AG09309 (cell line): ENCODE measurements at places on chromosomes 6 and 20.

- DNase-seq: no peak
These were observed 278.1 kb upstream of the SYNCRIP start for GRCh38 chr6:85920782-85921181.

DNA sequence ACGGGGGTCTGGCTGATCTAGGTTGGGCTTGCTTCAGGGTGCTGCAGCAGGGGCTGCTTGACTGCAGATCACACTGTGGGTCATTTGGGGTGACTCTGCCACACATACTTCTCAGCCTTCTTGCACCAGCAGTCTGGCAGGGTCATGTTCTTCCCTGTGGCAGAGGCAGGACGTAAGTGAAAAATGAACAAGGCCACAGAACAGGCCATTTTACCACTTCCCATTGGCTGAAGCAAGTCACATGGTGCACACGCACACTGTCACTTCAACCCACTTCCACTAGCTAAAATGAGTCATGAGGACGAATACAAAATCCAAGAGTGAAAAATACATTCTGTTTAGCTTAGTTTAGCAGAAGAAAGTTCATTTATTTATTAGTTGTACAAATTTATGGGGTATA, 168.6 kb upstream of the GGTLC1 start:
- DNase-seq: no peak

DNA sequence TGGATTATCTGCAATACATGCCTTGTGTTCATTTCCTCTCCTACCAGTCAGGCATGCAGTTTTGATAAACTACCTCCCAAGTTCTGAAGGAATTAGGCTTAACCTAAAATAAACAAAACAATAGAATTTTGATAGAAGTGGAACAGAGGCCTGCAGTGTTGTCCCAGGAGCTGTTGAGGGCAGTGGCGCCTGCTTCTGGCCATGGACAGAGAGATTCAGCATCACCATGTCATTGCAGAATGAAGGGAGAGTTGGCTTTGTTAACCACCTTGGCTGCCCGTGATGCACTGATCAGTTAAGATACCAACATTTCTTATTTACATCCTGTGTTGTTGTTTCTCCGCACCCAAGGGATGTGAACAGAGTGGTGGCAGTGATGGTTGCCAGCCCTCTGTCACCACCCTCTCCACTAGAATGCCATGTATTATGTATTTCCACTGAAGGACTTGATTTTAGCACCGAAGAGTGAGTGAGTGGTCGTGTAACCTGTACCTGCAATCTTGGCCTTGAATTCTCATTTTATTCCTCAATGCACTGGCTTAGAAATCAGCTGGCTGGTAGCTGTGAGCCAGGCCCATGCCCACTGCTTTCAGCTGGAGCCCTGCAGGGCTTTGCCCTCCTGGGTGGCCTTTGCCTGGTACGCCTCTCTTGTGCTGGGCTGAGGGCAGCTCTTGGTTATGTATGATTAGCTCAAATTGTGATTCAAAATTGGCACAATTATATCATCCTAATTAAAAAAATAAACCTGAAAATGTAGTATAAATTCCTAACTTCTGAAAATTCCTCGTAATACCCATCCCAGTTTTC, 56.5 kb downstream of the SHLD1 start:
- no peak for DNase-seq

DNA sequence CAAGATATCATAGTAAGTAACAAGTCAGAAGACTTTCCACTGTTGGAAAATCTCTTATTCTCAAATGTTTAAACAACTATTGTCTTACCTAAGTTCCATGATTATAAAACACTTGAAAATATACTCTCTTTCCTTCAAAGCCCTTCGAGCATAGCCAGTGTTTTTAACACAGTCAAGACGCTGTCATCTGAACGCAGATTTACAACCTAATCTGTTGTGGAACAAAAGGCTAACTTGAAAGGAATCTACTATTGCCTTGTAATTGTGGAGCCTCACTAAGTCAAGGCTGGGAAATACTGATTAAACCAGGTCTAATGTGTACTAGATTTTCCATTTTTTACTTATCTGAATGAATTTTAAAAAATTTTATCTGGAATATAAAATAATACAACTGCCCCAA, 205.8 kb downstream of the TRDN start:
- DNase-seq: no peak

- no peak for DNase-seq
These were observed 142.6 kb downstream of the COL9A1 start for GRCh38 chr6:70160276-70160675.

- no peak for DNase-seq
These were observed 189.2 kb upstream of the FERMT1 start for GRCh38 chr20:6311841-6312655.

DNA sequence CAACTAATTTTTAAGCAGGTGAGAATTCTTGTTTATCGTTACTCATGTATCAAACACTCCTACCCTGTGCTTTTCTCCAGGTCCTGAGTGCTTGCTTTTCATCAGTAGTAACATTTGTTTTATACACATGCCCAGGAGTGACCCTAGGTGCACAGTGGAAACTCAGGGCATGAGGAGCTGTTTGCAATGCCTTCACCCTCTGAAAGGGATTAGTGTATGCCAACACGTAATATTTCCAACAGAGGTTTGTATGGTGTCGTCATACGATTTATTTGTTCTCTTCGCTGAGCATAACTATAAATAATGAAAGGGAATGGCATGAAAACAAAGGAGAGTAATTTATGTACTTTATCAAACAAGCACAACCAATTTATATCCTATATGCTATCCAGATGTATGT, 537.4 kb upstream of the MMS22L start:
- DNase-seq: no peak

DNA sequence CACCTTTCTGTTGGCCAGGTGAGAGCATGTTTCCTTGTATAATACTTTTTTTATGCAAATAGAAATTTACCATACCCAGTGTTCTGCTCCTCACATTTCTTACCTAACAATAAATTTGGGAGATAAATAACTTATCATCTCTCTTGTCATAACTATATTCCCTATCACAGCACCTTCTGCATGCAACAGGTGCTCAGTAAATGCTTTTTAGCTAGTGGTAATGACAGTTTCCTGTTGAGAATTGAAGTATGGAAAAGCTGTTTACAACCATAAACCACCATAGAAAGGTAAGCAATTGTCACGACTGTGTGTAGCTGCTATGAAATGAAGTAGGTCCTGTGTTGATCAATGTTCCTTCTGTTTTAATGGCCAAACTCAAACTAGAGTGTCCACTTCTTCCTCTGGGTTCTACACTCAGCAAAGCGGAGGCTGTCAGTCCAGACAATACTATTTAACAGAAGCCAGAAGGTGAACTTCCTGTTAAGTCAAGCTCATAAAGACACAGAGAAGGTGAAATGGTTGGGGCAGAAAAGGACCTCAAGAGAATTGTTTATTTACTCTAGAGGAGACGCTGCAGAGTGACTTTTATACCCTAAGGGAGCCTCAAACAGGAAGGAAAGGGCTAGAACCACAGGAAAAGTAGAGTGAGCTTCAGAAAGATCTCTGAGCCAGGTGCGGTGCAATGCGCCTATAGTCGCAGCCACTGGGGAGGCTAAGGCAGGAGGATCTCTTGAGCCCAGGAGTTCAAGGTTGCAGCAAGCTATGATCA, 84.0 kb upstream of the SLC22A16 start:
- DNase-seq: no peak

DNA sequence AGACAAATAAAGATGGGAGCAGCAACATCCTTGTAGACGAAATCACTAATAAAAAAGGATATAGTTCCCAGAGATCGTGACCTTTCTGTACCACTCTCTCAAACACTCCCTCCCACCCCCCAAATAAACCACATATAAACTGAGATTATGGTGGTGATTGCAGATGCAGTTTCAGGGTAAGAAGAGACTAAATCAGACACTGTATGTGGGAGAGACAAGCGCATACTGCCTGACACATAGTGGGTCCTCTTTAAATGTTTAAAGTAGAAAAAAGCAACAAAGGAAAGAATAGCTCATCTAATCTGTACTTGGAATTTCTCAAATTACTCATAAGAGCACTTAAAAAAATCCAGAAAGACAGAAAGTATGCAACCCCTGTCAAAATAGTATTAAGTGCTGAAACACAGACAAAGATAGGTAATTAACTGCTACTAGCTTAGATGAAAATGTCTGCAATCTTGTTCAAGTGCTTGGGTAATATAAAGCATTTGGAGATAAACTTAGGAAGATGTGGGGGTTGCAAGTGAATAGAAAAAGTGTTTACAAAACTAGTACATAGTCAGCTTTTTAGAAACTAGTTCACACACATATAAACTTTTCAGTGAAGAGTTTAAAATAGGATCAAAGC, 151.6 kb downstream of the BACH2 start:
- DNase-seq: no peak

DNA sequence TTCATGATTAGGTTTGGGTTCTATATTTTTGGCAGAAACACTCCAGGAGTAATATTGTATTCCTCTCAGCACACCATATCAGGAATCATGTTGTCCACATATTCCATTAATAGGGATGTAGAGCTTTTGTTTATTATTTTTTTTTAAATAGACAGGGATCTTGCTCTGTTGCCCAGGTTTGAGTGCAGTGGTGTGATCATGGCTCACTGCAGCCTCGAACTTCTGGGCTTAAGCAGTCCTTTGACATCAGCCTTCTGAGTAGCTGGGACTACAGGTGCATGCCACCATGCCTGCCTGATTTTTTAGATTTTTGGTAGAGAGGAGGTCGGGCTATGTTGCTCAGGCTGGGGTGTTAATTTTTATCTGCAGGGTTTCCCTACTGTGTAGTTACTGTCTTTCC, 12.0 kb downstream of the SCAF8 start:
- DNase-seq: no peak

DNA sequence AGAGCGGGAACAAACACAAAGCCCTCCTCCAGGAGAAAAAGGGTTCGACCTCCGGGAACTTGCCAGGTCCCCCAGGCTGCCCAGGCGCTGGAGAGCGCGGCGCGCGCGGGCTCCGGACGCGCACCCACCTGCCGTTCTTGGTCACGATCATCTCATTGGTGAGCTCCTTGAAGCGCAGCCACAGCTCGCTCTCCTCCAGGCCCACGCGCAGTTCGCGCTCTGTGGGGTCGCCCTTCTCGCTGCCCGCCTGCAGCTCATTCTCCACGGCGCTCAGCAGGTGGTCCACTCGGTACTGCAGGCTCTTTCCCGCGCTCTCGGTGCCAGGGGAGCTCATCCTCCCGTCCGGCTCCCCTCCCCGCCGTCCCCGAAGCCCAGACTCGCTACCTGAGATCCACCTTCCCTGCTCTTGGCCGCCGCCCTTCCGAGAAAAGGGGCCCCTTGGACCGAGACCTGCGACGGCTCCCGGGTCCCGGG, 356 bp downstream of the TBXT start:
- no peak for DNase-seq

DNA sequence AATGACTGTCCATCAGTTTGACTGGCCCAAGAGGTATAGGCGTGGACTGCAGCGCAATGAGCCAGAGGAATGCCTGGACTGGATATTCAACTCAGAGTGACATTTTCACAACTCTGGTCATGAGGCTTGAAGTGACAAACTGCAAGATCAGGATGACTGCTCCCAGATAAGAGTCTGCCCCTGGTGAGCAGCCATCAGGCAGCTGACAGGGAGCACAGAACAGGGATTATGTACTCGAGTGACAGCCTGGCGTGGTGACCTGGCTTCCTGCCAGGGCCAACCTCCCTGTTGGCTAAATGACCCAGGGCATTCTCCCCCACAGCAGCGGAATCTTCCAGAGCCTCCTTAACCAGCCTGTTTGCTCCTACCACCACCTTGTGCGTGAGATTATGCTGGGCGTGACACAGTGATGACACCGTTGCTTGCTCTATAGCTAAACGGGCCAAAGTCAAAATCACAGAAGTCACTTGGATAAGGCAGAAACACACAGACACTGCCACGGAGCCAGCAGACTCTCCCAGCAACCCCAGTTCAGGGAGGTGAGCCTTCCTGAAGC, 209.1 kb upstream of the JARID2 start:
- no peak for DNase-seq

GRCh38 chr20:63310265-63310991, 17.4 kb downstream of the COL20A1 start:
- DNase-seq: no peak

GRCh38 chr6:66735106-66735890, 1028.3 kb upstream of the EYS start:
- no peak for DNase-seq
